Stimulated activated CD8-positive, alpha-beta memory T cell treated with anti-CD3 and anti-CD28 coated beads, Interleukin-15, amount 100 ng/mL, for 4 hours (primary cell): ENCODE measurements at places on chromosomes 12 and 14.

DNA sequence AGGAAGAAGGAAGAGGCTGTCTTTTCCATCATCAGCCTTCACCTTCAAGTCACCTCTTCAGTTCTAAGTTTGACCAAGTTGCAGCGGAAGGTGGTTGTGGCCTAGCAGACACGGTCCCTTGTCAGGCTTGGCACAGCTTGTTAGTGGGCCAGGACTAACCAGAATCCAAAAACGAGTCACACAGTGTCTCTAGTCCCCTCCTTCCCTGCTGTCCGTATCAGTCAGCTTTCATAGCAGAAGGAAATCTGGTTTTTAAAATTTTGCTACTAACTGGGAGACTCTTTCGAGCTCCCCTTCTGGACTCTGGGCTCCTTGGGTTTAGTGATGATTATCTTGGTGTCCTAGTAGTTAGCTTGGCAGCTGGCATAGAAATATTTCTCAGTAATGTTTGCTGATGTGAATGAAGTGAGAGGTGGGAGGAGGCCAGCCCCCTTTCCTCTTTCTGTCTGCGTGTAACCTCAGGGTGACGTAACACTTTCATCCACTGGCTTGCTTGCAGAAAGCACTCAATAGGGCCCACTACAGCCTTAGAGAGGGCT, 3.8 kb downstream of the ETV6 start:
- DNase-seq = peak; percentile 20

- DNase-seq = no peak
Measured at GRCh38 chr12:6818222-6818621, 3.4 kb upstream of the GPR162 start.

- no peak for DNase-seq
Measured at GRCh38 chr12:30976206-30976605, 49.7 kb downstream of the TSPAN11 start.

- no peak for DNase-seq
Measured at GRCh38 chr12:46386360-46386867, 13.8 kb upstream of the SLC38A2 start.

GRCh38 chr12:117518594-117519270, 157.3 kb upstream of the NOS1 start:
- DNase-seq = no peak

DNA sequence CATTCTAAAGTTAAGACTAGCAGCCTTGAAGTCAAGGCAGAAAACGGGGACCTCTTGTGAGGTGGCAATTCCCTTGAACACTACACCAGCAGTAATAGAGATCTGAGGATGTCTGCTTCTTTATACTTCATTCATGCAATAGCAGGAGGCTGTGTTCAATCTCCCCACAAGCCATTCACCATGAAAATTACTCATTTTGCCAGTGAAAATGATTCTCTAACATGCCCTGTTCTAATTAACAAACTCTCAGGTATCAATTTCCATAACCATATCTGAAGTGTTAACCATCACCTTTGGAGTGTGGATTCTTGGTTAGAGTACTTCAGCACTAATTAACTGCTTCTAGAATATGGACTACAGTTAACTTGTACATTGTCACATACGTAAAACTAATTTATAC, 3.4 kb upstream of the GLIPR1 start:
- DNase-seq = no peak

GRCh38 chr12:127998988-127999387, 268.0 kb upstream of the TMEM132C start:
- no peak for DNase-seq

GRCh38 chr12:1360441-1361210, 233.8 kb downstream of the FBXL14 start:
- no peak for DNase-seq

DNA sequence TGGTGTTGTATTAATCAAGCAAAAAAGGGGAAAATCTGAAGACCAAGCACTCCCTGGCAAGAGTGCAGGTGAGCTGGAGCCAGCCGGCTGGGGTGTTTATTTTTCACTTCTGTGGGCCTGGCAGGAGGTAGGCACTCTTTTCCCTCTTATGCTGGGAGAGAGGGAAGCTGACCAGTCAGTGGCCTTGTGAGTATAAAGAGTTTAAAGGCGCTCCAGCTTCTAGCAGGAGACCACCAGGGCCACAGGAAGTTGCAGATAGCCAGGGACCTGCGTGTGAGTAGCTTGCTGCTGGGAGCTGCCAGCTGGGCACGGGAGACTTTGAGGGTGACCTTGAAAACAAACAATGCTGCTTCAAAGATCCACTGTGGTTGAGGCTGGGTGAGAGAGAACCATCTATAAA, 217.4 kb upstream of the PWP1 start:
- no peak for DNase-seq

GRCh38 chr14:32077081-32078022, at the start of gene ARHGAP5:
ARHGAP5 (plus strand) TSS chr14:32077304; CDS start chr14:32090670, 13,366 bp downstream.
- peak; percentile 51 for DNase-seq

GRCh38 chr12:48189331-48190125, 6.1 kb downstream of the CCDC184 start:
- DNase-seq = peak; percentile 8

DNA sequence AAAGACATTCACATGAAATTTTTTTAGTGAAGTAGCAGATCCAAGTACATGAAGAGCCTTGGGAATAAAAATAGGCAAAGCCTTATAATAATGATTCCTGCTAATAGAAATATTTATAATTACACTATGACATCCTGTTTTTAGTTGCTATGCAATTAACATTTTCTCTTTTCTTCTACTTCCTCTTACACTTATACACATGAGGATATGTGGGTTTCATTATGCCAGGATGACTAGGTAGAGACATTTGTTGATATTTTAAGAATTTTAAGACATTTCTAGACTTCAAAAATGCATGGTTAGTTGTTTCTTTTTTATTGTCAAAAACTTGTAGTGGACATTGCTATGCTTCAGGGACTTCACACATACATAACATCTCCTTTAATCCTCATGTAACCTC, 326.8 kb downstream of the SYT1 start:
- DNase-seq = no peak

DNA sequence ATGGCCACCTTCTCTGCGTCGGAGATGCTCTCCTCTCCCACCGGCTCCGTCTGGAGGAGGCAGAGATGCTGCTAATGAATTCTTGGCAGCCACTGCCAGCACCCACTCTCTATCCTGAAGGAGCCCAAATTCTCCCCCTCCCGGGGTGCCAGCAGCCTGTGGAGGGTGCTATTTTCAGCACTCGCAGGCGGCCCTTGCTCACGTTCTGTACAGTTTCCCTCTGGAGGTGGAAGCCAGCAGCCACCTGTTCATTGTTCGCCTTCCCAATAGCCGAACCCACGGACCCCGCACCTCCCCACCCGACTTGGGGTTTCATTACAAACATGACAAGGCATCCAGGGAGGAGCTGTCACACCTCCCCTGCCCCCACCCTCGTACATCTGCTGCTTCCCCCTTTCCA, 27.8 kb downstream of the SNRNP35 start:
- DNase-seq = no peak

DNA sequence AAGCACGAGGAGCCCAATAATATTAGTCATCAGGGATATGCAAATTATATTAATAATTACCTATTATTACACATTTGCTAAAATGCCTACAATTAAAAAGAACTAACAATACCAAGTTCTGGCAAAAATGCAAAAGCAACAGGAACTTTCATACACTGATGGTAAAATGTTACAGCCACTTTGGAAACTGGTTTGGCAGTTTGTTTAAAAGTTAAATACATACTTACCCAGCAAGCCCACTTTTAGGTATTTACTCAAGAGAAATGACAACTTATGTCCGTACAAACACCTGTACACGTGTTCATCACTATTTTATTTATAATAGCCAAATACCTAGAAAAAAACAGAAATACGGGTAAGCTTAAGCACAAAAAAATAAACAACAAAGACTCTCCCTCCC, 17.0 kb downstream of the WDR89 start:
- DNase-seq = no peak

DNA sequence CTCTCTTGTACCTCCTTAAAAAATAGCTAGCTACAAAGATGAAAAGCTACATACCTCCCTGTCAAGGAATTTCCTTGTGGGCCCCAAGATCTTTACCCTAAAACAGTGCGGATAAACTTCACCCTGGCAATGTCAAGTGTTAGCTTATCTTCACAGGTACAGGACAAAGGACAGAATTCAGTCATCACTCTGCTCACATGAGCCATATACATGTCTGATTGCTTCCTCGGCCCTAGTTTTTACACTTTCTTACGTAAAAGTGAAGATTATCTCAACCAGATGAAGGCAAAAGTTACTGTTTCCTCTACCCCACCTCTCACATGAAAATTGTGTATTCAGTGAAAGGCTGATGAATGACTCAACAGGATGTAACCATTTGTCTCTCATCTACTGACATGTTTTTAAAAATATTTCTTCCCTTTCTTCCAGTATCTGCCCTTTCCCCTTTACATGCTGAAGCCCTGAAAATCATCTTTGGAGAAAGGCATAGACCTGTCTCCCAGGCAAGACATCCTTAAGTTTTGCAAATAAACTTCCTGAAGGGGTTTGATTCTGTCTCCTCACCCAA, 890.1 kb downstream of the GALC start:
- no peak for DNase-seq

GRCh38 chr12:109126784-109127183, 10.4 kb downstream of the ACACB start:
- no peak for DNase-seq

- DNase-seq = no peak
Measured at GRCh38 chr12:905261-906031, 44.0 kb downstream of the RAD52 start.

DNA sequence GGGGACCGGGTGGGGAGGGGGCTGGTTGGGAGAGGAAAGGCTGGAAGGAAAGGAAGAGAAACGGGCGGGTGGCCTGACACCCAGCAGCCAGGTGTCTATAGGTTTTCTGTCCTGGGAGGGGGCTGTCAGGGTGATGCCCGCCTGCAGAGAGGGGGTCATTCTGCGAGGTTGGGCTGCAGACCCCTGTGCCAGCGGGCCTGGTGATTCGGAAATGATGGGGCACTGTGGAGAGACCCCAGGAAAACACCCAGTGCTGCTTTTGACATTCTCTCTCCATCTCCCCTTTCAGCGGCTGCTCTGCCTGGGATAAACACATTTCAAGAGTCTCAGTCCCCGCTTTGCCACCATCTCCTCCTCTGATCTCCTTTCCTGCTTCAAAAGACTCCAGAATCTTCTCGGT, 168.5 kb upstream of the RTL1 start:
- no peak for DNase-seq

DNA sequence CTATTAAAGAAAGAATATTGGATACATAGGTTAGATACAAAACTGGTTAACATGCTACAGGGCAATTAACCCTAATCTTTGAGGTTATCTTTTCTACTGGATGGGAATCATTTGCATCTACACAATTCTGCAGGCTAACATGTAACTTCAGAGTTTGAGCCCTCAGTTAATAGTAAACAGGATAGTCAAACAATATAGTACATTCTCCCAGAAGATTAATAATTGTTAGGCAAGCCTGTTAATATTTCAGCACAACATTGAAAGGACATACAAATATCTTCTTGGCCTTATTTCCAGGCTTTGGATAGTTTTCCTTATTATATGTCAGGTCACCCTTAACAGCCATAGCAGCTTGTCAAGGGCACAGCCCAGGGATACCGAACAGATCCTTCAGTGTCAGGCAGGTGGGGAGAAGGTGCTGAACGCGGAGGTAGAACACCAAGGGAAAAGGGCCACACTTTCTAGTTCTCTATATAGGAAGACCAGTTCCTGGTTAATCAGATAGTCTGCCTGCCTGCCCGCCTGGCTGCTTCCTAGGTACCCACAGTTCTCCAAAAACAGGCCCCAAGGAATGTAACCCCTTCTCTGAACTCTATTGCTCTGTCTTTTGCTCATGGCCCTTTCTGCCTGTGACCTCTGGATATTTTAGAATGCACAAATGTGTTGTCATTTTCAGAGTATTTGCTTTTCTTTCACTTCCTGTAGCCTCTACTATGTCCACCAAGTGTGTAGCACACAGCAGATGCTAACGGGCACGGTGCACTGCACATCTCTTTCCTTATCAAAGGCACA, 256.0 kb downstream of the PCNX1 start:
- DNase-seq = no peak

GRCh38 chr12:92175961-92176360, 30.3 kb upstream of the BTG1 start:
- no peak for DNase-seq

DNA sequence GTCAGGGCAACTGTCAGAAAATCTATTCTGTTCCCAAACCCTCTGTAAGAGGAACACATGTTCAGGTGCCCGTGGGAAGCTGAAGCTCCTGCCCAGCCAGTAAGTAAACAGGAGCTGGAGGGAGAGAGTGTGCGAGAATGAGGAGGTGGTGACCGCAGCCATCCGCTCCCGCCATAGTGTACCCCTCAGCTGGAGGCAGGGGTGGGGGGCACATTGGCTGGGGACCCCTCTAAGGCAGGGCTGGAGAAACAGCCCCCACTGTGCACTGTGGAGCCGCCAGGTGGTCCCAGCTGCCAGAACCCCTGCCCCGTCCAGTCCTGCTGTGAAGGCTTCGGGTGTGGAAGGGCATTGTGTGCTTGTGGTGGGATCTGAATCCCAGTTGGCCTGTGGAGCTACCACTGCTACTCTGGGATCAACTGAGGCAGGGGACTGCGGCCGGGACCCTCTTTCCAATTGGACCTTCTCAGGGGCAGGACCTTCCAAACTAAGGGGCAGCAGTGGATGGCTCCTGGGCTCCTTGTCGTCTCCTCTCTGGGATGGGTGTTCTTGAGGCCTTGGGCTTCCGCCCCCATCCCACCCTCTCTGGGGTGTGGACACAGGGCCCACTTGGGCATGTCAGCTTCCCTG, 59.6 kb downstream of the TSPAN9 start:
- DNase-seq = no peak

GRCh38 chr12:45975506-45975905, 14.9 kb downstream of the SCAF11 start:
- DNase-seq = no peak

DNA sequence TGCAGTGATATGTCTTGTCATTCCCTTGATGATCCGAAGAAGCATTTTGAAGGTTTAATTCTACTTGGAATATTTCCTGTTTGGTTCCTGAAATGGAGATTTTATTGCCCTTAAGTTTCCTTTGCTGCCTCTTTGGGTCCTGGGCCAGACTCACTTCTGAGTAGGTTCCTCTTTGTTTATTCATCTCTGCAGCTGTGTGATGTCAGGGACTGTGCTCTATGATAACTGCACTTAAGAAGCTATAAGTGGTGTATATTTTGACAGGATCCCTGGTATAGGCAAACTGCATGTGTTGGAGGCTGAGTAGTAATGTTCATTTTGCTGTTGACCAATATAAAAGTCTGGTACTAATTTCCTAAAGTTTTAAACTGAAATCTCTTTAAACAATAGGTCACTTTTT, at the start of gene KLRC4:
TSS of gene KLRC4 (minus strand) at position 366 of the 400 bp plus-strand sequence. CDS start at position 184, 182 bp downstream.
- DNase-seq = no peak

- DNase-seq = no peak
Measured at GRCh38 chr12:13066459-13066858, 22.3 kb downstream of the FAM234B start.

DNA sequence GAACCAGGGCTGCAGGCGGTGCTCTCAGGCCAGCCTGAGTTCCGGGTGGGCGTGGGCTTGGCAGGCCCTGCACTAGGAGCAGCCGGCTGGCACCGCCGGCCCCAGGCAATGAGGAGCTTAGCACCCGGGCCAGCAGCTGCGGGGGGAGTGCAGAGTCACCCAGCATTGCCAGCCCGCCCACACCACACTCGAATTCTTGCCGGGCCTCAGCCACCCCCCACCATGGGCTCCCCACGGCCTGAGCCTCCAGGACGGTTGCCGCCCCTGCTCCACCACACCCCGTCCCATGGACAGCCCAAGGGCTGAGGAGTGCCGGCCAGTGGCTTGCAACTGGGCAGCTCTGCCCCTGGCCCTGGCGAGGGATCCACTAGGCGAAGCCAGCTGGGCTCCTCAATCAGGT, 453.4 kb downstream of the TMTC2 start:
- no peak for DNase-seq

- DNase-seq = no peak
Measured at GRCh38 chr14:54893151-54893760, 9.4 kb downstream of the GCH1 start.
